ENCODE measurements at places on chromosomes 7 and 10. TPM values are rescaled to one million over a fixed set of nuclear protein-coding genes. Genes with fewer than 3 reads are reported as not detected.
A peak's percentile ranks its signal among the peaks of the same experiment; 100 is the strongest.

Gene SKAP2
- total RNA-seq = 38.2 TPM

Gene ECD
- total RNA-seq = 51.8 TPM

Gene FAM131B
- 22.3 TPM for total RNA-seq

Gene IFIT1B
- total RNA-seq = not detected

Gene DCLRE1A
- total RNA-seq = 13.5 TPM

Gene C10orf62
- total RNA-seq = not detected

Gene ACTL6B
- not detected for total RNA-seq

DNA sequence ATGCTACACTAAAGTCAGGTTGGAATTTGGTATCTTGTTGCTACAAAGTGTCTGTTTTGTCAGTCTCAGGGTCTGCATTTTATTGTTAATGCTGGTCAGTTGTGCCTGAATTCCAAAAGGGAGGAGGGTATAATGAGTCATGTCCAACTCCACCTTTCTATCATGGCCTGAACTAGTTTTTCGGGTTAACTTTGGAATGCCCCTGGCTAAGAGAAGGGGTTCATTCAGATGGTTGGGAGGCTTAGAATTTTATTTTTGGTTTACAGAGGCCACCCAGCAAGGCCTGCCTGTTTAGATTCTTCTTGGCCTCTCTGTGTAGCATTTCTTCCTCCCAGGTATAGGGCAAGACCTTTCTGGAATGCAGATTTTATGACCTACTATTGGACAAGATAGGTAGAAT, 93.2 kb downstream of the SKIDA1 start:
- DNase-seq = peak; percentile 69

DNA sequence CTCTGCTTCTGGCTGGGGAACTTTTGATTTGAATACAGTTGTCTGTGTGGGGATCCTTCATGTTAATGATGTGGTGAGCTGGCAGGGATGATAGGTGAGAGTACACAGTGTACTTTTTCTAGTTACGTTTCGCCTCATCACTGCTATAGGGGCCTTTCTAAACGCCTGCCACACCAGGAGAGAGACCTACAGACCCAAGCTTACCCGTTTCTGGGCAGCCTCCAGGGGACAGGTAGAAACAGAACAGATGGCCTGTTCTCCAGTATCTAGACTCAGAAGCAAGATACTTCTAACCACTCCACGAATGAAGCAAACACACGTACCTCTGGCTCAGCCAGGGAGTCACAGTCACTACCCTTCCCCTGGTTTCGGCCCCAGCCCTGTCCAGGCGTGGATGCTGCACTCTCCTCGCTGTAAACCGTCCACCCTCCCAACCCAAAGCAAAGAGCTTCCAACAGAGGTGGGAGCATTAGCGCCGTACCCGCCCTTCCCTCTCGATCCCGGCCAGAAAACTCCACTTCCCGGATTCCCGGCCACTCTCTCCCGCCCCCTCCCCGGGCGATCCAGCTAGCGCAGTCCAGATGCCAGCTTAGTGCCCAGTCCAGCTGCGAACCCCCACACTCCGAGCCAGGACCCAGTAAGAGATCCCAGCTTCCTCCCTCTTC, 1.2 kb downstream of the CCDC6 start:
- DNase-seq = peak; percentile 68

DNA sequence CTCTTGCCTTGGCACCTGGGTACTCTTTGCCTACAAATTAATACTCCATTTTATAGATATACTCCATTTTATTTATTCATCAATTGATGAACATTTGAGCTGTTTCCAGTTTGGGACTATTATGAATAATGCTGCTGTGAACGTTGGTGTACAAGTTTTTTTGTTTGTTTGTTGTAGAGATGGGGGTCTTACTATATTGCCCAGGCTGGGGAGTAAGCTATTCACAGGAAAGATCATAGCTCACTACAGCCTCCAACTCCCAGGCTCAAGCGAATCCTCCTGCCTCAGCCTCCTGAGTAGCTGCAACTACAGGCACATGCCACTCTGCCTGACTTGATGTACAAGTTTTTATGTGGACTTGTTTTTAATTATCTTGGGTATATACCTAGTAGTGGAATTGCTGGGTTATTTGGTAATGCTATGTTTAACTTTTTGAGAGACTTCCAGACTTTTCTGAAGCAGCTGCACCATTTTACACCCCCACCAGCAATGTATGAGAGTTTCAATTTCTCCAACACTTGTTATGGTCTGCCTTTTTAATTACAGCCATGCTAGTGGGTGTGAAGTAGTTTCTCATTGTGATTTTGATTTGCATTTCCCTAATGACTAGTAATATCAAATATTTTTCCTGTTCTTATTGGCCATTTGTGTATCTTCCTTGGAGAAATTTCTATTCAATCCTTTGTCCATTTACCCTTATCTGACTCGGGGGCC, 15.9 kb downstream of the WBP1L start:
- no peak for DNase-seq

DNA sequence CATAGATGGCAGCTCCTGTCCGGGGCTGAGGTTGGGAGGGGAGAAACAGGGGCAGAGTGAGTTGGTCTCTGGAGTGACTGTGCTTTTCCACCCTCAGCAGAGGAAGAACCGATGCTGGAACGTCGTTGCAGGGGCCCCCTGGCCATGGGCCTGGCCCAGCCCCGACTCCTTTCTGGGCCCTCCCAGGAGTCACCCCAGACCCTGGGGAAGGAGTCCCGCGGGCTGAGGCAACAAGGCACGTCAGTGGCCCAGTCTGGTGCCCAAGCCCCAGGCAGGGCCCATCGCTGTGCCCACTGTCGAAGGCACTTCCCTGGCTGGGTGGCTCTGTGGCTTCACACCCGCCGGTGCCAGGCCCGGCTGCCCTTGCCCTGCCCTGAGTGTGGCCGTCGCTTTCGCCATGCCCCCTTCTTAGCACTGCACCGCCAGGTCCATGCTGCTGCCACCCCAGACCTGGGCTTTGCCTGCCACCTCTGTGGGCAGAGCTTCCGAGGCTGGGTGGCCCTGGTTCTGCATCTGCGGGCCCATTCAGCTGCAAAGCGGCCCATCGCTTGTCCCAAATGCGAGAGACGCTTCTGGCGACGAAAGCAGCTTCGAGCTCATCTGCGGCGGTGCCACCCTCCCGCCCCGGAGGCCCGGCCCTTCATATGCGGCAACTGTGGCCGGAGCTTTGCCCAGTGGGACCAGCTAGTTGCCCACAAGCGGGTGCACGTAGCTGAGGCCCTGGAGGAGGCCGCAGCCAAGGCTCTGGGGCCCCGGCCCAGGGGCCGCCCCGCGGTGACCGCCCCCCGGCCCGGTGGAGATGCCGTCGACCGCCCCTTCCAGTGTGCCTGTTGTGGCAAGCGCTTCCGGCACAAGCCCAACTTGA, 2.7 kb downstream of the REPIN1 start:
- no peak for DNase-seq

- DNase-seq = no peak
These were observed 139.3 kb upstream of the CDK13 start for GRCh38 chr7:39810710-39811109.

- DNase-seq = peak; percentile 48
These were observed 57.4 kb downstream of the CHST15 start for GRCh38 chr10:124035928-124036558.

GRCh38 chr7:52838981-52839411, 196.4 kb upstream of the POM121L12 start:
- no peak for DNase-seq

GRCh38 chr7:138816650-138817049, 18.7 kb upstream of the ATP6V0A4 start:
- DNase-seq = no peak

GRCh38 chr7:112201411-112201810, 4.8 kb downstream of the DOCK4 start:
- no peak for DNase-seq

DNA sequence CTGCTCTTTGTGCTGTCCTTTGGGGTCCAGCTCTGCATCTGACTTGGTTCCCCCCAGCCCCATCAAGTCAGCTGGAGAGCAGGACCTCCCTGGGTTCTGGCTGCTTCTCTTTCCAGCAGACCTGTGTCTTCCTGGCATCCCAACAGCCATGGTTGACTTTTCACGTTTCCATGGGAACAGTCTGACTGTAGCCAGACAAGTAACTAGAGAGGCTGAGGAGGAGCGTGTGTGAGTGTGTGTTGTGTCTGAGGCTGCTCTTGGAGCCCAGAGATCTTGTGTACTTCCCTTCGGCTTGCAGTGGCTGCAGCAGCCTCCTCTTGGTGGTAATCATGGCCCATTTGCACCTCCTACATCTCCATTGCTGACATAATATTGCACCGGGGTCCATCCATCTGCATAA, 332.0 kb downstream of the RPS24 start:
- DNase-seq = no peak

DNA sequence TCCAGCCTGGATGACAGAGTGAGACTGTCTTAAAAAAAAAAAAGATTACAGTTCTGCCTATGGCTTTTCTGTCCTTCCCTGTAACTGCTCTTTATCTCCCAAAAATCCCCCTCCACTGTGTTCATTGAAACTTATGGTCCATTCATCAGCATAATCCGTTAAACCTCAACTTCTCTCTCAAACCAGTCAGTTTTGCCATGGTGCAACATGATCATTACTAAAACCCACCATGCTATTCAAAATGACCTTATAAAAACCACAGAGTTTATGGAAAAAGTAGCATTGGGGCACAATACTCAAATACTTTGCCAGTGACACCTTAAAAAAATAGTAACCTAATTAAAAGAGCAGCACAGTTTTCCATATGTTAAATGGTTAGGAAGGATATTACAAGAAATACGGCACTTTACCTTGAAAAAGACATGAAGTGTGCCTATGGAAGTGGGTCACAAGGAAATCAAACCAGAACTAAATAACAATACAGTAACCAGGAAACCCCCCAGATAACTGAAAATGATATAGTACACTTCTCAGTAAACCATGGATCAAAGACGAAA, 74.0 kb upstream of the ST8SIA6 start:
- DNase-seq = no peak

DNA sequence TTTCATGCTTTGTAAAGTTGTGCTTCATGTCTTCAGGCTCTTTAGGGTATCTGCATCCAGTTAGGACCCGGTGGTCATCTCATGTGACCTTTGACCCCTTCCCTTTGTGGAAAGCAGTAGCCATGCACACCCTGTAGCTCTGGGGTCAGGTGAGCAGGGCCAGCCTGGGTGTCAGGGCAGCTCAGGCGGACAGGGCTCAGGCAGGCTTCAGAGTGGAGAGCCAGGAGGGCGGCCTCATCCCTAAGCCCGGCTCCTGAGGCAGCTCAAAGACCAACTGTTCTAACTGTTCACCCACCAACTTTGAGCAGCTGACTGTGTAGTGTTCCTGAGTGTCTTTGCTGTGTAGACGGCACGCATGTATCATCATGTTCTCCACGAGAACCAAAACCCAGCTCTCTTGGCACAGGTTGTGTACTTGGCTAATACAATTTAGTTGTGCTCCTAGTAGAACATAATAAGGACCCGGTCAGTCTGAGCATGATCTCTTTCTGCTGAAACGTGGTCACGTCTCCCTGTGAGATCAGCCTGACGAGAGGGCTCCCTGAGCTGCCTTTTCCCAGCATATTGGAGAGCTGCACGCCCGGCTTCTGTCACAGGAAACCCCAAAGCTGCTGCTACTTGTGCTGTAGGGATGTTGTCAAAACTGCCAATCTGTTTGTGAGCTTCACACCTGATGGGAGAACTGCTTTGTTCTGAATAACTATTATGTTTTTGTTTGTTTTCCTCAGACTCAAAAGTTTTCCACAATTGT, 30.0 kb downstream of the EEPD1 start:
- no peak for DNase-seq

DNA sequence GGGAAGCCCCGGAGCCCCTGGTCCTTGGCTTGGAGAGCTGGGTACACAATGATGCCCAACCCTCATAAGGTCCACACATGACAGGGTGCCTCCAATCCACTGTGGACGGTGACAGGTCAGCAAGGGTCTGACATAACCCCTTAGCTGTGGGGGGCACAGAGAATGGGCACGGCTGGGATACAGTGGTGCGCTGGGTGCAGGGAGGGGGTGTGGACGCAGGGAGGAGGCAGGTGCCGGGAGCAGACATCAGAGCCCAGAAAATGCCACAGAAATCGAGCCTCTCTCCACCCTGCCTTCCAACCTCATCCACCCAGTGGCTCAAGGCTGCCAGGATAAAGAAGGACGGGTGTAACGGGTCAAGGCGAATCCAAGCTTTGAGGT, 177.8 kb upstream of the RHEB start:
- no peak for DNase-seq

- DNase-seq = no peak
These were observed 384.0 kb upstream of the ADARB2 start for GRCh38 chr10:2121315-2121714.

- DNase-seq = no peak
These were observed 59.0 kb downstream of the YKT6 start for GRCh38 chr7:44259547-44260457.

DNA sequence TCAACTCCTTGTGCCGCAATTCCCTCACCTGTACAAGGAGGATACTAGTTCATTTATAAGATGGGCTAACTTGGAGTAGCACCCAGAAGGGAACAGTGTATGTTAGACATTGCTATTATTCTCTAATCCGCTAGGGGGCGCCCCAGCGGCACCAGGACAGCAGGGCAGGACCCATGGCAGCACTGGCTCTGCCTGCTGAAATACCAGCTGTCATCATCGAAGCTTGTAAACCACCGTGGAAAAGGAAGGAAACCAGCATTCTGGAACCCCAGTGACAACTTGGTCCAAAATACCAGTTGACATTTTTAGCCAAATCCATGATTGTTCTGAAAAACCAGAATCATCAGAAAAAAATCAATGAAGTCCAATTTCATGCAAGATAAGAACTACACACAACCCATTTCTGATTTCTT, 134.4 kb downstream of the ITGA8 start:
- DNase-seq = peak; percentile 64

GRCh38 chr7:47893238-47893637, 55.0 kb downstream of the PKD1L1 start:
- DNase-seq = no peak
